SW480 (cell line): ENCODE measurements at places on chromosomes 7 and 10.

- peak; percentile 90 for DNase-seq
Observed at GRCh38 chr7:2558629-2559282, at the start of gene IQCE. Gene IQCE (plus strand): TSS chr7:2558979. CDS start chr7:2559182, 203 bp downstream.

DNA sequence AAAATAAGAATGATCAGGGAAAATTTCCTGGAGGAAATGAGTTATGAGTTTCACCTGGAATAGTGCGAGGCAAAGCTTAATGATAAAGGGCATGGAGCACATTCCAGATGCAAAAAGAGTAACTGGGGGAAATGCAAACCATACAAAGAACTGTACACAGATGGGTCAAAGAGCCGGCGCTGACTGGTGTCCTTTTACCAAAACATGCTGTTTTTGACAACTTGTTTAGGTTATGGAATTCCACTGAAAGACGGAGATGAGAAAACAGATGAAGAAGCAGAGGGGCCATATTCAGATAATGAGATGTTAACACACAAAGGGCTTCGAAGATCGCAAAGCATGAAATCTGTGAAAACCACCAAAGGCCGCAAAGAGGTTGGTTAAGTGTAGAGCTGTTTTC lies 98.2 kb downstream of the REEP3 start:
- DNase-seq = no peak

DNA sequence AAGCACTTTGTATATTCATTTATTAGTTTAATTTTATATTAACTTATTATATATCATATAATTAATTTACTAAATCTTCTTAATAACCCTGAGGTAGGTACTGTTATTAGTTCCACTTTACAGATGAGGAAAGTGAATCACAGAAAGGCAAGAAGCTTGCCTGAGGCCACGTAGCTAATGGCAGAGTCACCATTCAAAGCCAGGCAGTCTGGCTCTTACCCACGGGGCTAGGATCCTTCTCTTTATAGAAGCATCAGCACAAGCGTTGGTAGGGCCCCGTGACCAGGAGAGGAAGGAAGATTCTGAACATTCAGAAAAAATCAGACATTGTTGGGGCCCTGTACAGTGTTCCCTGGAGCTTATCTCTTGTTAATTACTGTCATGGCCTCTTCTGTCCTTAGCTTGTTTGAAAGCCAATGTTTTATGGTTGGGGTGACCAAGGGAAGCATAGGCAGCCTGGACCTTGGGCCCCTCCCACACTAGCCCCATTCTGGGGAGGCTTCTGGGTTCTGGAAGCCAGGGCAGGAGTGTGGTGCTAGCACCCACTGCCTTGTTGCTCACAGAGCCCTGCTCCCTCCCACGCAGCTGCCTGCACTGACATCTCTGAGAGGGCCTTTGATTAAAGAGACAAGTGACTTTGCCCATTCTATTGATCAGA lies 31.1 kb upstream of the SLF2 start:
- no peak for DNase-seq

DNA sequence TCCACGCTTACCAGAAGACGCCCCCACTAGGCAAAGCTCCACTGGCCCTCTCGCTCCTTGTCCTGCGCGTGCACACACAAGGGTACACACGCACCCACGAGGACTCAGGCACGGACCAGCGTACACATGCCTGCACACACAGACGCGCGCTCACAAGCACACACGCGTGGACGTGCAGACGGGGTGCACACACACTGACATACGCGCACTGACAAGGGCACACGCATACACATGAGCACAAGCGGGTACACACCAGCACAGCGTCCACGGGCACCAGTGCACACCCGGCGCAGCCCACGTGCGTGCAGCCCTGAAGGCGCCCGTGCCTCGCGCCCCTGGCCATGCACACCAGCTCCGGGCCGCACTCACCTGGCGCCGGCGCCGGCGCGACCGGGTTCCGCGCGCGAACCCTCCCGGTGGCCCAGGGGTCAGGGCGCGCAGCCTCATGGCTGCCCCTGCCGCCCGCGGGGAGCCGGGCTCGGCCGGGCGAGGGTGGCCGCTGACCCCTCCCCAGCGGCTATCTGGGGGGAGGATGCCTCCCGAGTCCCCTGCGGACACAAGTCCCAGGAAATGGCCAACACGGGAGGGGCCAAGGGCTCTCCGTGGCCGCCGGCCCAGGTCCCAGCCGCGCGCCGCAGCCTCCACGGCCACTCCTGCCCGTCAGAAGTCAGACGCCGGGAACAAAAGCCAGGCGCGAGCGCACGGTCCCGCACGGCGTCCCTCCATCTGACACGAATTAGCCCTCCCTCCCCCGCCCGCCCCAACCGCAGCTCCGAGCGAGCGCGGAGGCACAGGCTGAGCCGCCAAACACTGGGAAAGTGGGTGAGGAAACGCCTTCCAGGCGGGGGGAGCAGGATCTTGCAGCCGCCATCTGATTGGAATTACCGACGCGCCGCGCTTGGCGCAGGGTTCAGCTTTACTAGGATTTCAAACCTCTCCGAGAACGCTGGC lies 45.0 kb downstream of the TNS3 start:
- peak; percentile 31 for DNase-seq

- DNase-seq = no peak
Observed at GRCh38 chr7:31006857-31007256, 43.1 kb downstream of the GHRHR start.

DNA sequence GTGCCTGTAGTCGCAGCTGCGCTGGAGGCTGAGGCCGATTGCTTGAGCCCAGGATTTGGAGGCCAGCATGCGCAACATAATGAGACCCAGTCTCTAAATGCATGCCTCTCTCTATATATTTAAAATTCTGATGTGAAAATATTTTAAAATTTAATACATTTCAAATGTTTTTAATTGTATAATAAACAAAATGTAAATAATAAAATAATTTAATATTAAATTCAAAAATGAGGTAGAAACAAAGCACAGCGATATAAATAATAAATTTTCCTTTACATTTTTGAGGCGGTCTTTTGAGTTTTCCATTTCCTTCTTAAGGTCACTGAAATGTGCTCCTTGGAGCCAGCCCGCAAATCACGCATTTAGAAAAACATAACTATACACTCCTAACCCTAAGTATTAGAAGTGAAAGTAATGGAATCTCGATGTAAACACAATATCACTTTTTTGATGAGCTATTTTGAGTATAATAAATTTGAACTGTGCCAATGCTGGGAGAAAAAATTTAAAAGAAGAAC lies 523 bp upstream of the CDK1 start:
- DNase-seq = no peak

DNA sequence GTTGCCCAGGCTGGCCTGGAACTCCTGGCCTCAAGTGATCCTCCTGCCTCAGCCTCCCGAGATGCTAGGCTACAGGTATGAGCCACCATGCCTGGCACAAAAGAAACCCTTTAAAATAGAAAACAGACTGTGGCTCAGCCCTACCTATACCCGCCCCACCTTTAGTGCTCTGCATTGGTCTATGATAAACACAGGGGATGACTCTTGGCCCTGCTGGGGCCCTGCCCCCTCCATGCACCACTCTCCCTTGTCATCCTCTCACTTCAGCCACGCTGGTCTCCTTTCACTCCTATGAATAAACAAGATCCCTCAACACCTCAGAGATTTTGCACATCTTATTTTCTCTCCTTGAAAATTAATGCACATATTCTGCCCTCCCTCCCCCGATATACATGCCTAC lies 251.4 kb upstream of the KLF14 start:
- no peak for DNase-seq

- no peak for DNase-seq
Observed at GRCh38 chr7:73679709-73680108, 3.5 kb downstream of the DNAJC30 start.

DNA sequence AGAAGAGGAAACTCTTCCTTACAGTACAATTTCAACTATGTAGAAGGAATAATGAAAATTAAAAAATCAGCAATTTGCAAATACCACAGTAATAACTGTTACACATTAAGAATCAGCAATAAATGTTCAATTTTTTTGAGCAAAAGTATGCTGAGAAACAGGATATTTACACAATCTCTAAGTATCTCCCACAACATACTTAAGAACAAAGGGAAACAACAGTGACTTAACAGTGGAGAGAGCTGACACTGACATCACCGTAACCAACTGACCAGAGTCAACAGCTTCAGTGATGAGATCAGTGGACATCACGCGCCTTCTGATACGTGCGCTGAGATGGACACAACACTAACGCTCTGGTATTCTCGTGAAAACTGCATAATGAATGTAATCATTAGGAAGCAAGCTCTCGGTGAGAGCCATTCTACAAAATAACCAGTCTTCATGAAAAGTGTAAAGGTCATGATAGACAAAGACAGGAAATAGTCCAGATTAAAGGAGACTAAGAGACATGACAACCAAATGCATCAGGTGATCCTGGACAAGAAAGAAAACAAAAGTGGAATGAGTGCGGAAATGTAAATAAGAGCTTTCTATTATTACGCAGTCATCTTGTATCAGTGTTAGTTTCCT lies 82.6 kb downstream of the PIP4K2A start:
- no peak for DNase-seq

GRCh38 chr10:117260084-117260483 lies 19.2 kb downstream of the SLC18A2 start:
- no peak for DNase-seq

DNA sequence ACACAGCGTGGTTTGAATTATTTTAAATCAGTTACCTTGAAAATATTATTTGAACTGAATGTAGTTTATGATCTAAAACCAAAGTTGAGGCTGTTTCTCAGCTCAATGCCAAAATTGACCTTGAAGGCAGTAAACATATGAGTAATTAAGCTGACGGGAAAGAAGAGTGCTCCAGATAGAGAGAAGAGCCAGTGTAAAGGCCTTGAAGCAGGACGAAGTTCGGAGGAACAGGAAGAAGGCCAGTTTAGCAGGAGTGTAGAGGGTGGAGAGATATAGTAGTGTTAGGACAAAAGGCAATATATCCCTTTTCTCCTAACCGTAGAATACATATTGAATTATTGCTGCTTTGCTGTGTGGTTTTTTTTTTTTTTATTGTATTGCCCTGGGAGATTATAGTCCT lies 63.2 kb downstream of the CYP51A1 start:
- DNase-seq = no peak
